Left cardiac atrium (tissue), 4 donors: ENCODE measurements at places on chromosomes 1 and 21. TPM values are rescaled to one million over a fixed set of nuclear protein-coding genes. Genes with fewer than 3 reads are reported as not detected.

GRCh38 chr1:16464917-16465625 lies 24.5 kb downstream of the NECAP2 start:
- no peak for DNase-seq

- DNase-seq: no peak
Measured at GRCh38 chr1:232333419-232333767, 296.5 kb downstream of the SIPA1L2 start.

- DNase-seq: no peak
Measured at GRCh38 chr1:119896303-119896702, at the start of gene ADAM30. Gene ADAM30 (minus strand): TSS chr1:119896515. CDS start chr1:119896336, 179 bp downstream.

GRCh38 chr1:248303324-248303723 lies at the start of gene OR2T12:
Gene OR2T12 (minus strand): TSS chr1:248303424. CDS start chr1:248295578, 7,846 bp downstream.
- no peak for DNase-seq

Gene C1orf87
- not detected for total RNA-seq

Gene DBT
- 16.7 TPM for total RNA-seq

Gene SLC2A1
- 10.9 TPM for total RNA-seq

Gene TMEM79
- total RNA-seq: 2.0 TPM
